ENCODE measurements at places on chromosomes 4 and X. TPM values are rescaled to one million over a fixed set of nuclear protein-coding genes. Genes with fewer than 3 reads are reported as not detected.

DNA sequence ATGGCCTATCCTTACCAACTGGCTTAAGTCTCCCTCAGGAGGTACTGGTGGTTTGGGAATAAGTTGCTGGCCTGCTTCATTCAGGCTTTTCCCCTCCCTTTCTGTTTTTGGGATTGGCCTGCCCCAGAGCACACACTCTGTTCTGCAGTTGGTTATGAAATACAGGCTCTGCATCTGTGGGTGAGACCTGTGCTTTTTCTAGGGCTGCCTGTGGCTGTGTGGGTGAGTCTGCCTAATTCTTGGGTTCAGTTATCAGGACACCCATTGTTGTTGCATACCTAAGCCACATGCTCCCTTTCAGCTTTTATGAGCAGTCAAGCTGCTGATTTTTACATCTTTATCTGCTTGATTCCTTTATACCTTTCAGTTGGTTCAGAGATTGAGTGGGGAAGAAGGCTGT lies 19.0 kb upstream of the CWH43 start:
- H3K36me3 ChIP-seq, result no peaks in the 10 kb centered on the region
- no peak overlapping the region for H3K4me3 ChIP-seq
- no peaks in the 10 kb centered on the region for H3K27me3 ChIP-seq
- H3K4me1 ChIP-seq, result no peaks in the 10 kb centered on the region
- DNase-seq, result no peak

- H3K27me3 ChIP-seq, result no peaks in the 10 kb centered on the region
- peak overlapping the region; percentile 85 for H3K27ac ChIP-seq
- peak overlapping the region; percentile 25 for H3K4me3 ChIP-seq
- H3K4me1 ChIP-seq, result peaks cover 27% of the 10 kb centered on the region
Observed at GRCh38 chrX:130091980-130092522, 18.2 kb downstream of the ELF4 start.

DNA sequence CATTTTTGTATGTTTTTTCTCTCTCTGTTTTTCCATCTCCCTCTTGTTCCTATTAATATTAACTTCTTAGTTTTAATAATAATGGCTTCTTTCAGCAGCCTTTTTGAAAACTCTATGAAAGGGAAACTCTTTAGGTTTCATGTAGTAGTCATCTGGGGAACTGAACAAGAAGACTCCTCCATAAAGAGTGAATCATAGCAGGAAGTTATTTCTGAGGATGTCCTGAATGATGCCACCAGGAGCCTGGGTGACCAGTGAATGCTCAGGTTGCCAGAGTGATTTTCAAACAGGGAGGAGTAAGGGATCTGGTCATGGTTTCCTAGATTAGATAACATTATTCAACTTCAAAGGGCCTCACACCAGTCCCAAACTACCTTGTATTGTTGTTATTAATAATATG lies 212.8 kb upstream of the PDE5A start:
- H3K27ac ChIP-seq, result no peak overlapping the region
- H3K27me3 ChIP-seq, result no peaks in the 10 kb centered on the region
- no peak for DNase-seq
- no peaks in the 10 kb centered on the region for H3K36me3 ChIP-seq
- no peaks in the 10 kb centered on the region for H3K4me1 ChIP-seq

GRCh38 chr4:6991249-6991648 lies 51.9 kb upstream of the TADA2B start:
- no peak overlapping the region for H3K4me3 ChIP-seq
- no peak for DNase-seq
- H3K36me3 ChIP-seq, result peaks cover 32% of the 10 kb centered on the region
- H3K27me3 ChIP-seq, result no peaks in the 10 kb centered on the region

GRCh38 chr4:88516746-88517145 lies 6.8 kb downstream of the PYURF start:
- H3K27ac ChIP-seq, result no peak overlapping the region
- no peaks in the 10 kb centered on the region for H3K27me3 ChIP-seq
- H3K36me3 ChIP-seq, result peaks cover 8% of the 10 kb centered on the region
- no peak overlapping the region for H3K4me3 ChIP-seq

GRCh38 chr4:107255596-107255995 lies 219.5 kb upstream of the DKK2 start:
- H3K27me3 ChIP-seq, result no peaks in the 10 kb centered on the region
- no peak overlapping the region for H3K27ac ChIP-seq
- no peaks in the 10 kb centered on the region for H3K4me1 ChIP-seq
- no peaks in the 10 kb centered on the region for H3K36me3 ChIP-seq

DNA sequence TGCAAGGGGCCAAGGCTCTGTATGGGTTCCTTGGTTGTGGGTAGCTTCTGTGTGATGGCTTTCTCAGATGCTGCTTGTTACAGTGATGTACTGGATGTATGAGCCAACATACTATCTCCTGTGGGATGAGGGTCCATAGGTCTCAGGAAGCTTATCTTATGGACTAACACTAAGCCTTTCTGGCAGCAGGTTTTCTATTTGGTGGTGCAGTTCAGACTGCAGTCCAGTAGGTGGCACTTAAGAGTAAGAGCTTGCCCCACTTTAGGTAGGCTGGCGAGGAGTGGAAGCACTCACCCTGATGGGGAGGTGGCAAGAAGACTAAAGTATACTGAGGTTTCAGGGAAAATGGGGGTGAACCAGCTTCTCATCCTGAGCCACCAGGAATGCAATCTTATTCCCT lies 306.7 kb upstream of the MAOA start:
- H3K27me3 ChIP-seq, result no peaks in the 10 kb centered on the region
- no peaks in the 10 kb centered on the region for H3K36me3 ChIP-seq
- H3K27ac ChIP-seq, result no peak overlapping the region
- no peak overlapping the region for H3K4me3 ChIP-seq

RASGEF1B gene
- 30.6 TPM for polyA plus RNA-seq

- H3K4me1 ChIP-seq, result no peaks in the 10 kb centered on the region
- H3K27me3 ChIP-seq, result no peaks in the 10 kb centered on the region
- DNase-seq, result no peak
Observed at GRCh38 chr4:16461362-16461761, 235.1 kb upstream of the TAPT1 start.

GRCh38 chrX:71669492-71669891 lies 2.1 kb downstream of the LOC101059915 start:
- H3K36me3 ChIP-seq, result no peaks in the 10 kb centered on the region
- no peak overlapping the region for H3K27ac ChIP-seq
- H3K27me3 ChIP-seq, result no peaks in the 10 kb centered on the region
- no peak for DNase-seq
- H3K4me1 ChIP-seq, result no peaks in the 10 kb centered on the region

PLAC8 gene
- polyA plus RNA-seq, result 114 TPM

DNA sequence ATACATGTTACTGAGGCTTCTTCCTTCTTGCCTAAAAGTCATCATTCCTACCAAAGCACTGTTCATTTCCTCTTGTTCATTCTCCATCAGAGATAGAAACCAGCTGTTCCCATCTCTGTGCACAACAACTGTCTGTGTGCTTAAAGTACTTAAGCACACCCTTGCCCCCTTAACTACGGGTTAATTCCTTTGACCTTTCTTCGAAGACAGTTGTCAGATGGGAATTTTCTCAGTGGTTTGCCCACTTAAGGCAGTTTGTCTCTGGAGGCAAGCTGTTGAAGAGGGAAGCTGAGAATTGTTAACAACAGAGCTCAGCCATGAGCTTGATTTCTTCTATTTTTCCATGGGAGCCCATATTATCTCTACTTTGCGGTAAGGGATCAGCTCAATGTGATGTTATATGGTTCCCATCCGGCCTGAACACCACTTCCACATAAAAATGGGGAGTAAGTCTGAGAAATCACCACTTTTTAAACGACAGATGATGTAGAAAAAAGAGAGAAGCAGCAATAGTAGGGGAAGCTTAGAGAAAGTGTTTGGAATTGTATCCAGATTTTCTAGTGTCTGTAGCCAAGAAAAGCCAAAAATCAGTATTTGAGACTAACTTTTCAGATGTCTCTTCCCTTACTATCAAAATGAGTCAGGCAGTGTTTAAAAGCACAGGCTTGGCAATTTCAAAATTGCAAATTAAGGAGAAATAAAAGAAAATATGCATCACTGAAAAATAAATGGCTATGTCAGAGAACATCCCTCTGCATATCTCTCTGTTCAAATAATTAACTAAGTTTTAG lies 194.4 kb downstream of the SLIT2 start:
- no peak for DNase-seq
- H3K27ac ChIP-seq, result no peak overlapping the region
- no peak overlapping the region for H3K4me3 ChIP-seq

DNA sequence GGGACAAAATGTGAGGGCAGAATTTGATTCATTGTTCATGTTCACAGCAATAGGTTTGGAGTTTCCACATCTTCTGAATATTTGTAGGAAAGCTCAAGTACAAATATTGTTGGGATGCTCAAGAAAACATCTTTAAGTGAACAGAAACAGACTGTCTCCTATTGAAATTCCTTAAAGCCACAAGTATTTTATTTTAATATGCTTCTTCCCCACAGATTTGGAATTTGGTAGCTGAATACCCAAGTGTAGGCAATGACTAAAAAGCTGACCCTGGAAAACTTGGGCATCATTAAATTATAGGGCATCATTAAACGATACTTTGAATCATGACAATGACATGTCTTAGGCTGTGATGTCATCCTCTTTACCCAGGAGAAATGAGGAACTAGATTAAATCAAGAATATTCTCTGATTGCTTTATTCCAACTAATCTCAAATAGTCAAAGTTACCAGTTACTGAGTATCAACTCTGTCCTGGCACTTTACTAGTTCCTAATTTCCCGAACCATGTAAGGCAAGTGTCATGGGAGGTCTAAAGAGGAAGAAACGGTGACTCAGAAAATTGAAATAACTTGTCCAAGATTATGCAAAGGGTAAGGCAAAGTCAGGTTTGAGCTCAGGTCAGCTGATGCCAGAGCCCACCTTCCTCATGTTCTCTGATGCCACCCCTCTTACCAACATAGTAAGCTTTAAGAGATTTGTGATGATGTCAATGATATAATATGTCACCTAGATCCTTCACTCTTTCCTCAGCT lies 223.1 kb upstream of the LEF1 start:
- no peak for DNase-seq
- no peak overlapping the region for H3K4me3 ChIP-seq
- no peaks in the 10 kb centered on the region for H3K27me3 ChIP-seq
- no peaks in the 10 kb centered on the region for H3K4me1 ChIP-seq
- no peaks in the 10 kb centered on the region for H3K36me3 ChIP-seq

DNA sequence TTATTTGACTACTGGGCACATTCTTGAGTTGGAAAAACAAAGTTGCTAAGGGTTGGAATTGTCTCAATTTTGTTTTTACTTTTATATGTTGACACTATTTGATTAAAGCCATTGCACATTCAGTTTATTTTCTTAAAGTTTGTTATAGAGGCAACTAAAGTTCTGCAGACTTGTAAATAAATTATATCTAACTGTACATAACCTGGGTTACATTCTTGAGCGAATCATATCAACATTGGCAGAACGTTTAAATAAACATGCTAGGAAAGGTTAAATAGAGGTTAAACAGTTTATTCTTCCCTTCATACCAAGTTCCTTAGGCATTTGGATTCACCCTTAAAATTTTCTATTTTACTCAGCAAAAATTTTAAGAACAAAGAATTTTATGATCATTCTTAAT lies 74.5 kb downstream of the UCHL1 start:
- H3K27me3 ChIP-seq, result no peaks in the 10 kb centered on the region
- no peaks in the 10 kb centered on the region for H3K36me3 ChIP-seq
- no peak overlapping the region for H3K4me3 ChIP-seq
- no peak overlapping the region for H3K27ac ChIP-seq

DNA sequence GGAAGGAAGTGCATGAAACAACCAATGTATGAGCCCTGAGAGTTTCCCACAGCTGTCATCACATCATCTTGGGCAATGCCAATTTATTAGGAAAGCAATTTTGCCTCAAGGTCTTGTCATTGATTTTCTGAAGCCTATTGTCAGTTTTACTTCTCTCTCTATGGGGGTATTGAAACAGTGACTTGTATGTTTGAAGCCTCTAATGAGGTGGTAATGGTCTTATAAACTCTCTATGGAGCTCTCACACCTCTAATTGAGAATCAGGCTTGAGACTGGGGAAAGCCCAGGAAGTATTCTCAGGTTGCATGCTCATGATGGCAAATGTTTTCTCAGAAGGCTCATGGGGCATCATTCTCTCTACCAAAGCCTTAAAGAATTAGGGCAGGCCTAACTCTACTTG lies 308.2 kb upstream of the EMCN start:
- no peaks in the 10 kb centered on the region for H3K27me3 ChIP-seq
- DNase-seq, result no peak
- H3K27ac ChIP-seq, result no peak overlapping the region
- H3K4me3 ChIP-seq, result no peak overlapping the region
- no peaks in the 10 kb centered on the region for H3K4me1 ChIP-seq

MAP7D3 gene
- polyA plus RNA-seq, result 5.5 TPM

SULT1E1 gene
- polyA plus RNA-seq, result 134 TPM

HERC5 gene
- polyA plus RNA-seq, result 2.7 TPM

SSX2 gene
- polyA plus RNA-seq, result not detected

DNA sequence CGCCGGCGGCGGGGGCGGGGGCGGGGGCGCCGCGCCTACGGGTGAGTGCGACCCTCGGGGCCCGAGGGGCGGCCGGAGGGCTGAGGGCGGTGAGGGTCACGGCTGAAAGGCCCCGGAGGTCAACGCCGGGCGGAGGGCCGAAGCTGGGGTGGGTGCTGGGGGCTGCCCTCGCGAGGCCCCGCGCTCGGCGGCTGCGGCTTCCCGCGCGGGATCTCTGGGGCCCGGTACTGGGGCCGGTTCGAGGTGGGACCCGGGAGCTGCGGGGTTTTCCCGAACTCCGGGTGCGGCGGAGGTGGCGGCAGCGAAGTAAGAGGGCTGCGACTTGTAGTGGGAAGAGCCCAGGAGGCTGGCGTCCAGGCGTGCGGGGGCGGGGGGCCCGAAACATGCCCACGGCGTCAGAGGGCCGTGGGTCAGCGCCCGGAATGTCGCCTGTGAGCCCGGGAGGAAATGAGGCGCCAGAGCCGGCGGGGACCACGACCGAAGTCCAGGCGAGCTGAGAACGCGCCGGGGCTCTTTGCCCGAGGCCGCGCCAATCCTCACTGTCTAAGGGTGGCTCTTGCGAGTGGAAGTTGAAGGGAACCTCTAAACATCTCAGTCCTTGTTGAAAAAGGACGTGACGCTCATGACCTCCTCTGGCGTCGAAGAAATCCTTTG lies 407 bp downstream of the IL13RA1 start:
- H3K36me3 ChIP-seq, result no peaks in the 10 kb centered on the region
- peak overlapping the region; percentile 77 for H3K27ac ChIP-seq
- peak overlapping the region; percentile 67 for H3K4me3 ChIP-seq
- peak; percentile 37 for DNase-seq

HCCS gene
- polyA plus RNA-seq, result 30.9 TPM

TLR3 gene
- 2.9 TPM for polyA plus RNA-seq

MAP7D2 gene
- polyA plus RNA-seq, result 4.1 TPM

FRMD7 gene
- not detected for polyA plus RNA-seq

SMIM10 gene
- polyA plus RNA-seq, result 2.8 TPM

DNA sequence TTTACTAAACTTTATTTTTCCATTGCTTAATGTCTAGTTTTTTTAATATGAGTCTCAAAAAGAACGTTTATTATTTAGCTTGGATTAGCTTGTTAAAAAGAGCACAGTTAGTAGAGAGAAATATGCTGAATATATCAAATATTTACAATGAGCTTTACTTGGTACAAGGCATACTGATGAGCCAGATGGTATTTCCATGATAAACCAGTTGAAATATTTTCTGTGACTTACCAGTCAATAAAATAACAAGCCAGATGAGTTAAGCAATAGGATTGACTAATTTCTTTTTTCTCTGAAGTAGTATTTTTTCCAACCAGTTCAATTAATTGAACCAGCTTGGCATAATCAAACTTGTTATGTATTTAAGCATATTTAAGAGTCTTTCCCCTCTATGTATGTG lies 134.1 kb downstream of the KLHL34 start:
- no peaks in the 10 kb centered on the region for H3K36me3 ChIP-seq
- H3K27ac ChIP-seq, result no peak overlapping the region
- no peaks in the 10 kb centered on the region for H3K4me1 ChIP-seq
- no peaks in the 10 kb centered on the region for H3K27me3 ChIP-seq

All from large intestine (tissue), 12 donors.